Amniotic epithelial cell (primary cell): ENCODE measurements at places on chromosomes 3 and 15.

DNA sequence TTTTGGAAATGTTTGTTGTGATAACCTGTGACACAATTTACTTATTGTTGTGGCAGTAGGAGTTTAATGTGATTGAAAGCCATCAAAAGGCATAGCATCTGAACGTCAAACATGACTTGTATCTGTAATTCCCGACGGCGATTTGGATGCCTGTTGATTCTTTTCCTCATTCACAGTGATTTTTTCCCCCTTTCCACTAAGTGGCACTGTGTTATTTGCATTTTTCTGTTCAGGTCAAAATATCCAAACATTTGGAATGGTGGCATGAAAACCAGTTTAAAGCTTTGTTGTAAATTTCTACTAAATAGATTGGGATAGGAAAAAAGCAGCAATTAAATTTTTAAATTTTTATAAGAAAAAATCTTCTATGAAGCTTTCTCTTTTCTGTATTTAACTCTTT, 259.9 kb upstream of the KCNH8 start:
- DNase-seq: no peak

GRCh38 chr15:66157507-66157906, 96.0 kb downstream of the MEGF11 start:
- no peak for DNase-seq

GRCh38 chr3:68705695-68706094, 226.7 kb downstream of the TAFA4 start:
- no peak for DNase-seq

GRCh38 chr3:143302638-143303171, 183.1 kb downstream of the CHST2 start:
- peak; percentile 85 for DNase-seq

- no peak for DNase-seq
Observed at GRCh38 chr15:72564091-72564490, 90.0 kb downstream of the ARIH1 start.

- no peak for DNase-seq
Observed at GRCh38 chr3:170633573-170633972, 47.7 kb upstream of the SLC7A14 start.

DNA sequence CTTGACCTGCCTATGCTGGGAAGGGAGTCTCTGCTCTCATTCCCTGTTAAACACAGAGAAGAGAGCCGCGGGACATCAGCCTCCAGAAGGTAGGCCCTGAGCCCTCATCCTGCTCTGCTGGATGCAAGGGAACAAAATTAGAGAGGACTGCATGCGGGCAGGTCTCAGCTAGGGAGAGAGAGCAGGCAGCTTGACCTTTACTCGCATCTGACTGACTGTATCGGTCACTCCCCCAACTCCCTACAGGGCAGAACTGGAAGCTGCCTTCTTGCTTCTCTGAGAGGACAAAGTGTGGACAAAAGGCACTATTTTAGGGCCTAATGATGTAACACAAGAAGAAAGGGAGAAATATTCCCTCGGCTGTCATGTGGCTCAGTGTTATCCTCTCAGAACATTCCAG, 38.7 kb upstream of the ATOSA start:
- DNase-seq: peak; percentile 27

- no peak for DNase-seq
Observed at GRCh38 chr3:183377307-183377959, 51.0 kb downstream of the MCF2L2 start.
